ENCODE measurements at places on chromosomes 1 and 21.
A peak's percentile ranks its signal among the peaks of the same experiment; 100 is the strongest.

- peak; percentile 76 for DNase-seq
These were observed 36.9 kb upstream of the HIVEP3 start for GRCh38 chr1:41955461-41956159.

GRCh38 chr21:45464309-45464708 is 59.3 kb downstream of the COL18A1 start:
- no peak for DNase-seq

DNA sequence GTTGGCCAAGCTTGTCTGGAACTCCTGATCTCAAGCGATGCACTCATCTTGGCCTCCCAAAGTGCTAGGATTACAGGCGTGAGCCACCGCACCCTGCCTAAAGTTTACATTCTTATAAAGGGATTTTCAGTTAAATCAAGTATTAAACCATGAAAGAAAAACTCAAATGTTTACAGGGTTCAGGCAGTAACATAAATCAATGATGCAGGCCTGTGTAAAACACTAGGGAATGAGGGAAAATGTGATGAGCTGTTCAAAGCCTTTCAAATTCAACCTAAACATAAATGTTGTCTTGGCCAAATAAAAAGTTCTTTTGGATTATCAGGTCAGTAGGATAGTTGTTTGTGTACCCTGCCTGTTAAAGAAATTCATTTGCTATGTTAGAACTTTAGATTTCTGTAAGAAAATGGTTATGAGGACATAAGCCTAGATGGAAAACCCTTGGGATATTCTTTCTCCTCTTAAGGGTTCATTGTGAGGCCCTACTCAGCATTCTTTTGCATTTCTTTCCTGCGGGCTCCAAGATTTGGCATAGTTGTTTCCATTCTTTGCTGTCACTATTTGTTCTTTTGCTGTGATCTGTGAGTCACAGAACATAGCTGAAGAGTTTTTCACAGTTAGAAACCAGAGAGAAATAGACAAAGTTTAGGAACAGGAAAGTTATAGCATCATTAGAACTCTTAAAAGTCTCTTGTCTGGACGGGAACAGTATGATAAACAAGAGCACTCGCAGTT is 8.9 kb upstream of the ZRANB2 start:
- DNase-seq: peak; percentile 55

GRCh38 chr1:1068517-1069055 is 5.5 kb downstream of the RNF223 start:
- no peak for DNase-seq

DNA sequence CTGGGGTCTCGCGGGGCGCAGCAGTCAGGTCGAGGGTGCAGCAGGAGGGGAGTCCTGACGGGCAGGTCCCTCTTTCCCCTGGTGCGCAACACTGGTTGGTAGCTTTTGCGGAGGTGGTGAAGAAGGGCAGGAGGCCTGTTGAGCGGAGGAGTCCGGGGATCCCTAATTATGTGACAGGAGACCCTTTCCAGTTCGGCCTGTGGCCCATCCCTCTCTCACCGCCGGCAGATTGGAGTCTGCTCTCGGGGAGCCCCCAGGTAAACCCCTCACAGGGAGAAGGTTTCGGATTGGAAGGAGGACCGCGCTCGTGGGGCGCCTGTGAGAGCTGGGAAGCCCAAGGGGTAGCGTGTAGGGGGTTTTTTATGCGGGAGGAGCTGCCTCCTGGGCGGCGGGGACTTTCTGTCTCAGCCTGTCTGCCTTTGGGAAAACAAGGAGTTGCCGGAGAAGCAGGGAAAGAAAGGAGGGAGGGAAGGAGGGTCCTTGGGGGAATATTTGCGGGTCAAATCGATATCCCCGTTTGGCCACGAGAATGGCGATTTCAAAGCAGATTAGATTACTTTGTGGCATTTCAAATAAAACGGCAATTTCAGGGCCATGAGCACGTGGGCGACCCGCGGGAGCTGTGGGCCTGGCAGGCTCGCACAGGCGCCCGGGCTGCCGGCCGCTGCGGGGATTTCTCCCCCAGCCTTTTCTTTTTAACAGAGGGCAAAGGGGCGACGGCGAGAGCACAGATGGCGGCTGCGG is 9.5 kb downstream of the SIM2 start:
- DNase-seq: no peak

GRCh38 chr1:10389271-10389973 is 9.4 kb upstream of the PGD start:
- no peak for DNase-seq

- DNase-seq: peak; percentile 93
These were observed 13.6 kb upstream of the MCOLN3 start for GRCh38 chr1:85061711-85062424.

GRCh38 chr1:4118746-4119515 is 218.9 kb upstream of the C1orf174 start:
- no peak for DNase-seq

GRCh38 chr1:110746644-110747259 is 72.0 kb upstream of the KCNA3 start:
- peak; percentile 12 for DNase-seq

GRCh38 chr21:17512253-17513213 is at the start of gene CXADR:
TSS of gene CXADR (plus strand) at chr21:17513043. CDS start at chr21:17513130, 87 bp downstream.
- DNase-seq: no peak

- DNase-seq: no peak
These were observed 251.7 kb upstream of the BEND5 start for GRCh38 chr1:49028396-49028795.

- no peak for DNase-seq
These were observed 222.7 kb upstream of the OLFM3 start for GRCh38 chr1:102219463-102219862.

GRCh38 chr1:57860931-57861565 is 437.2 kb upstream of the DAB1 start:
- DNase-seq: no peak

DNA sequence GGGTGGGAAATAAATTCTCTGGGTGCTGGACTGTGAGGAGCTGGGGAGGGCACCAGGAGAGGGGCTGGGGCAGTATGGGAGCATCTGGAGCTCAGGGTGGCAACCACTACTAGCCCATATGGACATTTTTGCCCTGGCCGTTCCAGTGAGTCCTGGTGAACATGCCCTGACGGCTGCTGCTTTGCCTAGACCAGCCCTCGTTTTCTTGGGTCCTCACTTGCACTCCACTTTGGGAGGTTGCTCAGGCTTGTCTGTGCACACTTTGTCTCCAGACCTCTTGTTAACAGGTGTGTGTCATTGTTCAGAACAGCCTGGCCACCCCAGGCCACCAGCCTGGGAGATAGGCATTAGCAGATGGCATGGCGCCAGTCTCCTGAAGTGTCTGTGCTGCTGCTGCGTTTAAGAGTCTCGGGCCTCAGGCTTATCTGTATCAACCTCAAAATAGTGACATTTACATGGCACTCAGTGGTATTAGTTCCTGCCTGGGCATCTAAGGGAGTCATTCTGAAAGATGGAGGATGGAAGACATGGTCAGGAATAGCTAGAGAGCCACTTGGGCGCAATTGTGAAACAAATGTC is 190.5 kb downstream of the PTPRU start:
- no peak for DNase-seq

- no peak for DNase-seq
These were observed 1.2 kb downstream of the ATP1B1 start for GRCh38 chr1:169107603-169108208.

GRCh38 chr1:206744683-206745082 is 25.9 kb upstream of the IL19 start:
- DNase-seq: no peak

GRCh38 chr1:155254714-155255242 is 505 bp downstream of the ENTREP3 start:
- peak; percentile 39 for DNase-seq

DNA sequence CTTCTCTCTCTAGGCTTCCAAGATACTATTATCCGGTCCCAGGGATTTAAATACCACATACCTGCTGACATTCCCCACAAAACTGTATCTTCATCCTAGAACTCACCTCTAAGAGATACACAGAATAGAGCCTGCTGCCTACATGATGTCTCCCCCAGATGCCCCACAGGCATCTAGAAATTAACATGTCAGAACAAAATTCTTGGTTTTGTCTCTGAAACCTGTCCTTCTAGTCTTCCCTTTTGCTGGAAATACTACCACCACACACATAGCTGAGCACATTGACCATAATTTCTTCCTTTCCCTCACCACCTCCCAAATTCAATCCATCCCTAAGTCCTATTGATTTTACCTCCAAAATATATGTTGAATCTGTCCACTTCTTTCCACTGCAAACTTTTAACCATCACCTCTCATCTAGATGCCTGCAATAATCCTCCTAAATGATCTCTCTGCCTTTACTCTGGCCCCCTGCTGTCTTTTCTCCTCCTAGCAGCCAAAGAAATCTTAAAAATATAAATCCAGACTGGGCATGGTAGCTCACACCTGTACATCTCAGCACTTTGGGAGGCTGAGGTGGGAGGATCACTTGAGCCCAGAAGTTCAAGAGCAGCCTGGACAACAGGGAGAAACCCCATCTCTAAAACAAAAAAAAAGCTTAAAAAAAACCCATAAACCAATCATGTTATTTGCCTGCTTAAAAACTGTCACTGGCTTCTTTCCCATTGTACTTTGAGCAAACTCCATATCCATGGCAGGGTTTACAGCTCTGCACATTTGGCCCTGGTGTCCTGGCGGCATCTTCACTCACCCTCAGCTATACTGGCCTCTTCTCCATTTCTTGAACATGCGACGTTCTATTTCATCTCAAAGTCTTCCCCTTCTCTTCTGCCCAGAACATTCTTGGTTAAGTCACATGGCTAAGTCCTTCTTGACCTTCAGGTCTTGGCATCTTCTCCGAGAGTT is 6.2 kb upstream of the FAM76A start:
- no peak for DNase-seq

DNA sequence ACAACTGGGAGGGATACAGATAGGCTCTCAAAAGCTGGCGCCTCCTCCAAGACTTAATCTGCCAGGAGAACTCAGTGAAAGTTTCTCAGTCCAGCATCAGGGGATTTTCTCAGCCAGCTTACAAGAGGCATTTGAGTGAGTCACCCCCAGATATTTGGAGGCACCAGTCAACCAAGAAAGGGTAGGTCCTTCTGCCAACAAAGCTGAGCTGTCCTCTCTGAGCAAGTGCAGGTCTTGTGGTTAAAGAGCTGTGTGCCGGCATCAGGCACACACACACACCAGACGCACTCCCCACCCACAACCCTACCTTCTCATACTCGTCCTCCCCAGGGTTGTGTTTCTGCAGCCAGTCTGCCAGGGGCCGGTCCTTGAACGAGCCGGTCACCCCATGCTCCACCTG is 27.0 kb upstream of the PPP1R15B start:
- DNase-seq: peak; percentile 16

- DNase-seq: no peak
These were observed 23.3 kb downstream of the MR1 start for GRCh38 chr1:181057079-181057478.

GRCh38 chr1:221724931-221725605 is 16.8 kb downstream of the DUSP10 start:
- no peak for DNase-seq

- DNase-seq: no peak
These were observed 79.6 kb downstream of the UCHL5 start for GRCh38 chr1:192979542-192979941.

- no peak for DNase-seq
These were observed 12.8 kb downstream of the ZNF362 start for GRCh38 chr1:33268927-33269610.

DNA sequence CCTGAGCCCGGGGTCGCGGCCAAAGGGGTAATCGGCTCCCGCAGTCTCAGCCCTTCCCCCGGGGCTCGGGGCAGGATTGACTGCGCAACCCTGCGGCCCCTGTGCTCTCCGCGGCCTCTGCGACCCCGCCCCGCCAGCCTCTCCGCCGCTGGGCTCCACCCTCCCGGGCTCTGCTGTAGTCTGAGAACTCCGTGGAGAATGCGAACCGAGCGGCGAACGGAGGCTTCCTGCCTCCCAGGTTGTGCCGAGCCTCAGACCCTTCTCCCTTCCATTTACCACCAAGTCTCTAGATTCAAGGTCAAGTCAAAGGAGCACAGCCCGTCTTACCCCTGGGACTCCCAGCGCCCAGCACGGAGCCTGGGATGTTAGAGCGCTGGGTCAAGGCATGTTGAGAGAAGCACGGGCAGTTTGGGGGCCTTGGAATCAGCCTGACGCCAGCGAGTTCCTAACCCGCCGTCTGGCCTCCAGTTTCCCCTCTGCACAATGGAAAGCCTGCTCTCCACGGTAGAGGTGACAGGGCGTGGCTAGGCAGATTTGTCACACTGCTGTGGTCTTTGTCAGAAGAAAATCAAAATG is 3.0 kb downstream of the ATP2B4 start:
- DNase-seq: peak; percentile 67

DNA sequence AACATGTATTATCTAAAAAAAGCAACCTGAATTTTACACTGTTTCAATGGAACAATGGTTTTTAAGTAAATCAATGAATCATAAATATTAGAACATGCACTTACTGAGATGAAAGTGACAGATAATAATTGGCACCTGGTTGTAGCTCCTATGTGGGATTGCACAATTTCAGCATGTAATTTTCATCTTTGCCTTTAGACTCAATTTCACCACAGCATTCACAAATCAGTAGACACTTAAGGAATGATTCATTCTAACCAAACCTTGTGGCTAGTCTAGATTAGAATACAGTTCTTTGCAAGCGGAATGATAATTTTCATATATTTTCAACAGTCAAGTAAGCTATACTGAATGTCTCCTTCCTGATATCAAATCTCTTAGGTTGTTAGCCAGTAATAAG is 853.4 kb downstream of the KCNT2 start:
- no peak for DNase-seq

GRCh38 chr1:83090195-83090594 is 908.7 kb downstream of the TTLL7 start:
- no peak for DNase-seq

GRCh38 chr1:109994654-109995053 is 10.1 kb downstream of the AHCYL1 start:
- DNase-seq: no peak

DNA sequence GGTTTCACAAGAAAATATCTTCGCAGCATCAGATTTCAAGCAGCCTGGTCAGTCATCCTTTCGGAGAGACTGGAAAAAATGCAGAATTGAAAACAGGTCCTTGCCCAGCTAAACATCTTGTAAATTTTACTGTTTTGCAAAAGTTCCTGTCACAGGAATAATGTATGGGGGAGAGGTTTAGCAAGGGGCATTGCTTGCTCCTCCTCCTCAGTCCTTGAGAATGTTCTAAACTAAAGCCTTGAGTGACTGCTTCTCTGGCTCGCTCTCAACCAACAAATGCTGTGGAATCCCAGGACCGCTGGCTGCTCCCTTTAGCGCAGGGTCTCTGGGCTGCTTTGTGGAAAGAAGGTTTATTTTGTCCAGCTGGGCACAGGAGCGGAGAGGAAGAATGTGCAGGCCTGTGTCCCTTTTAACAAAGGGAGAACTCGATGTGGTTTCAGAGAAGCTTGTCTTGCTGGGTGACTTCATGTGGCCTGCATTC is 33.6 kb upstream of the FHAD1 start:
- DNase-seq: no peak

DNA sequence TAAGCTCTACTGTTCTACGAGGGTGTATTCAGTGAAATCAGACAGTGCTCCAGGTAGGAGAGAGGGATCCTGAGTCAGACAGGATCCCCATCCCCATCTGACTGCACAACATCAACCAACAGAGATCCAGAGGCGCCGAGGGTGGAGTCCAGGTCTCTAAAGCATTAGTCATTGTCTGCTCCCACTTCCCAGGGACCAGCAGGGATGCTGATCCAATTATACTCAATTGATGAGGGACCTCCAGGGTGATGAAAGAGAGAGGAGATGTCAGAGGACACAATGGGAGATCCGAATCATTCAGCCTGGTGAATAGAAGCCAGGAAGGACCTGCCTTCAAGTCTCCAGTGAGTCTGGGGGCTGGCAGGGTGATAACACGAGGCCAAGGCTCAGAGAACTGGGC is 39.5 kb upstream of the STMN1 start:
- DNase-seq: no peak

- DNase-seq: no peak
These were observed 126.0 kb downstream of the PRDM2 start for GRCh38 chr1:13826009-13826408.

Measured in SJSA1 (cell line).